HepG2 (cell line): ENCODE measurements at places on chromosomes 12 and 14. TPM values are rescaled to one million over a fixed set of nuclear protein-coding genes. Genes with fewer than 3 reads are reported as not detected.

The ACSM4 gene
- not detected in 2 replicates for total RNA-seq

DNA sequence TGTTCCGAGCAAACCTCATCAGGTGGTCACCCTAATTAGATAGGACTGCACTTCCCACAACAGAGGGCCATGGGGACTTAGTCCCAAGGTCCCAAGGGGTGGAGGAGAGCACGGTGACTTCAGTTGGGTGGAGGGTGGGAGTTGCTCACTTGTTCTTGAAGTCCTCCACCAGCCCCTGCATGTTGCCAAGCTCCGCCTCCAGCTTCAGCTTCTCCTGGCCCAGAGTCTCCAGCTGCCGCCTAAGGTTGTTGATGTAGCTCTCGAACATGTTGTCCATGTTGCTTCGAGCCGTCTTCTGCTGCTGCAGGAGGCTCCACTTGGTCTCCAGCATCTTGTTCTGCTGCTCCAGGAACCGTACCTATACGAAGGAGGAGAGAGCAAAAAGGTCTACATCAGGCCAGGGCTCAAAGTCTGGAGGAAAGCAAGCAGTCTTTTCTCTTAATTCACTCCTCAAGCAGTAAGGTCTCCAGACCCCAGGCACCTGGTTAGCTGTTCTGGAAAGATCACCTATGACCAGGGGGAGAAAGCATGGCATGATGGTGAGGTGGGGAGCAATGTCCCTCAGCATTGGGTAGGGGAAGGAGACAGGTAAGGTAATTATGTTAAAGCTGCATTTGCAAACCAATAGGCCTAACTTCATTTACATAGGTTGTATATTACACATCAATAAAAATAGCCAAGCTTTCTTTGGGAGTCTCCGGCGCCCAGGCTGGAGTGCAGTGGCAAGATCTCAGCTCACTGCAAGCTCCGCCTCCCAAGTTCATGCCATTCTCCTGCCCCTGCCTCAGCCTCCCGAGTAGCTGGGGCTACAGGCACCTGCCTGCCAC is 2.9 kb downstream of the KRT8 start:
- DNase-seq: no peak

- no peak for DNase-seq
Measured at GRCh38 chr12:31466768-31467167, 124.2 kb downstream of the DENND5B start.

GRCh38 chr12:41653386-41654326 is 465.5 kb downstream of the PDZRN4 start:
- no peak for DNase-seq

DNA sequence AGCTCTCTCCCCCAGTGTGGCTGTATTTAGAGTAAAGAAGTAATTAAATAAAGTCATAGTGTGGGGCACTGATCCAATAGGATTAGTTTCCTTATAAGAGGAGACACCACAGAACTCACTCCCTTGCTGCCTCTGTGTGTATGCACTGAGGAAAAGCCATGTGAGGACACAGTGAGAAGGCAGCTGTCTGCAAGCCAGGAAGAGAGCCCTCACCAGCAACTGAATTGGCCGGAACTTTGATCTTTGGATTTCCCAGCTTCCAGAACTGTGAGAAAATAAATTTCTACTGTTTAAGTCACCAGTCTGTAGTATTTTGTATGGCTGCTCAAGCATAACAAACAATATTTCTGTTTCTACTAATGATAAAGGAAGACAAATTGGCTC is 368.7 kb upstream of the PRICKLE1 start:
- DNase-seq: no peak
